ENCODE measurements at places on chromosomes 4 and X.

- no peak for DNase-seq
Measured at GRCh38 chr4:87077914-87078585, 142.4 kb downstream of the KLHL8 start.

DNA sequence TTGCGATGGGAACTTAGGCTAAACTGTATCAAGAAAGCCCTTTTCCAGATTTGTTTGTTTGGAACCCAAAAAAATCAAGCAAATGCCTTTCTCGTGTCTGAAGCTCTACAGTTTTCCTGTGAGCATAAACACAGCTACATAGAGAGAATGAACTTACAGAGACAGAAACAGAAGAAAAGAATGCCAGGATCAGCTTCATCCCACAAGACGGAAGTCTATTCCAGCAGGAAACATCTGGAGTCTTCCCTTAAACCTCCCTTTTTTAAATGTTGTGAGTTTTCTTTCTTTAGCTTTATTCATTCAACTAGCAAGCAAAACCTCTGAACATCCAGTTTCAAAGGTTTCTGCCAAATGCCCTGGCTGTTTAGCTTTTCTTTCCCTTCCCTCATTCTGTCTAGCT is 32.6 kb upstream of the ZFP42 start:
- DNase-seq: no peak

GRCh38 chr4:2671267-2671895 is 84.8 kb downstream of the TNIP2 start:
- DNase-seq: no peak

- no peak for DNase-seq
Measured at GRCh38 chrX:54166915-54167314, 16.1 kb downstream of the FAM120C start.

GRCh38 chr4:42460043-42460442 is 62.8 kb downstream of the SHISA3 start:
- no peak for DNase-seq

DNA sequence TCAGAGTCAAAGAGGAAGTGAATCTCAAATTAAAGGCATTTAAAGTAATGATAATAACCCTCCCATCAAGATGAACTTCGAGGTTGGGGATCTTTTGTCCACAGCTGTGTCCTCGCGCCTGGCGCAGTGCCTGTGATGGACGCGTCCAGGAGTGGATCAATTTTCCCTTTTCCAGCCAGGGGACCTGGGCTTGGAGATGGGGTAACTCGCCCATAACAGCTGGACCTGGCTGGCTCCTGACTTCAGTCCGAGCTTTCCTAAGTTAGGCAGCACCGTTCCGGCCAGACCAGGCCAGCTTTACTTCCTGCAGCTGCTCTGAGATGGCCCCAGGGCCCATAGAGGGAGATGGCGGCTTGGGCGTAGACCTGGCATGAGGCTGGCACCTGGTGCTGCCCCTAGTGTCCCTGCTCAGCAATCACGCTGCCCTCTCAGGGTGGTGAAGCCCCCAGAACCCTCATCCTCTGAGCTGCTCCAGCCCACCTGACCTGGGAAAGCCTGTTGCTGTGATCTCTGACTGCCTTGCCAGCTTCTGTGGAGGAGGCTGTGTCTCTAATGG is 23.9 kb downstream of the ADRA2C start:
- no peak for DNase-seq

DNA sequence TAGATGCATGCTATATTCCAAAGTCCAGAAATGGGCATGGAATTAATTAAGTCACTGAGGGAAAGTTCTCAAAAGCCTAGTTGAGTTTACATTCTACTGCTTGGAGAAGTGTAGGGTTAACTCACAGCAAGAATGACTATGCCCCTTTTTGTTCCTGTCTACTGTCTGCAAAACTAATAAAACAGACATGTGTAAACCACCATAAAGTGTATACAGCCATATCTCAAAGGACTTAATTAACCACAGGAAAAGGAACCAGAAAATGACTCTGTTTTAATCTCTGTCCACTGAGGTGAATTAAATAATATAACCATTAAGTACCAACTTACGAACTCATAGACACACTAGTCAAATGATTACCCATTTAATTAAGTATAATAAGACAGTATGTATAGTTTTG is 84.9 kb downstream of the PRDM5 start:
- no peak for DNase-seq

DNA sequence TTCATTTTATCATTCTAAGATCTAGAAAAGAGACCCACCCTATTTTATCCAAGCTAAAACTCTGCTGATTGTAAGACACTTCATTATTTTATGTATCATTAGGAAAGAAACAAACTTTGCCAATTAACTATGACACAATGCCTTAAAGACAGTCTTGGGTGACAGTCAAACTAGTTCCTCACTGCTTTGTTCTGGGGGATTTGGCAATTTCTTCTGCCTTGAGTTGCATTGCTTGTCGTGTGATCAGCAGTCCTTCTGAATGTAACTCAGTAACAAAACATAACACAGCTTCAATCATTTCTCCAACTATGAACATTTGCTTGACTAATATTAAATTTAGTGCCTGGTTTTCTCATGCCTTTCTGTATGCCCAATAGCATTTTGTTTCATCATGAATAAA is 577.9 kb upstream of the DIPK2B start:
- DNase-seq: no peak

GRCh38 chr4:135548711-135549110 is 1347.1 kb upstream of the PABPC4L start:
- no peak for DNase-seq

- DNase-seq: no peak
Measured at GRCh38 chr4:153191795-153192363, 12.4 kb upstream of the TRIM2 start.

GRCh38 chr4:121951521-121952110 is at the start of gene TRPC3:
Gene TRPC3, minus strand, starts transcription at chr4:121952060. Its CDS starts 380 bp downstream, at chr4:121951680.
- DNase-seq: no peak

- DNase-seq: no peak
Measured at GRCh38 chr4:189046642-189047041, 894.0 kb upstream of the FRG1 start.

- DNase-seq: no peak
Measured at GRCh38 chrX:123121241-123121640, 62.8 kb upstream of the GRIA3 start.
